ENCODE measurements at places on chromosomes 12 and 14.

DNA sequence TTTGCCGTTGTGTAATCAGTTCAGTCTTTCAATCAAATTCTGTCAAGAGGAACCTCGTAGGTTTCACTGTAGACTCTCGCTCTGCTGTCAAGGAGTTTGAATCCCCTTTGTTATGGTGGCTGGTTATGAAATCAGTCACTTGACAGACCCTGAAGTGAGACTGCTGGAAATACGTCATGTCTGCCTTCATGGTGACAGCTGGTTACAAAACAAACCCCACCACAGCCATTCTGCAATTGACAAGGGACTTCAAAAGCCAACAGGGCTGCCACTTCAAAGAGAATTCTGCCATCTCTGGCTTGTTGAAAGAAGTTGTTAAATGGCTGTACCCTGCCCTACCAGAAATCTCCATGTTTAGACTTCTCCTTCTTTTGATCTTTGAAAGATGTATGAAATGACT is 286.9 kb downstream of the ERC1 start:
- DNase-seq = no peak

- DNase-seq = no peak
These were observed 107.6 kb downstream of the APAF1 start for GRCh38 chr12:98752726-98753125.

- DNase-seq = no peak
These were observed 823 bp upstream of the TSPAN11 start for GRCh38 chr12:30925607-30926242.

GRCh38 chr12:29566441-29566840 is 69.0 kb upstream of the OVCH1 start:
- DNase-seq = no peak

DNA sequence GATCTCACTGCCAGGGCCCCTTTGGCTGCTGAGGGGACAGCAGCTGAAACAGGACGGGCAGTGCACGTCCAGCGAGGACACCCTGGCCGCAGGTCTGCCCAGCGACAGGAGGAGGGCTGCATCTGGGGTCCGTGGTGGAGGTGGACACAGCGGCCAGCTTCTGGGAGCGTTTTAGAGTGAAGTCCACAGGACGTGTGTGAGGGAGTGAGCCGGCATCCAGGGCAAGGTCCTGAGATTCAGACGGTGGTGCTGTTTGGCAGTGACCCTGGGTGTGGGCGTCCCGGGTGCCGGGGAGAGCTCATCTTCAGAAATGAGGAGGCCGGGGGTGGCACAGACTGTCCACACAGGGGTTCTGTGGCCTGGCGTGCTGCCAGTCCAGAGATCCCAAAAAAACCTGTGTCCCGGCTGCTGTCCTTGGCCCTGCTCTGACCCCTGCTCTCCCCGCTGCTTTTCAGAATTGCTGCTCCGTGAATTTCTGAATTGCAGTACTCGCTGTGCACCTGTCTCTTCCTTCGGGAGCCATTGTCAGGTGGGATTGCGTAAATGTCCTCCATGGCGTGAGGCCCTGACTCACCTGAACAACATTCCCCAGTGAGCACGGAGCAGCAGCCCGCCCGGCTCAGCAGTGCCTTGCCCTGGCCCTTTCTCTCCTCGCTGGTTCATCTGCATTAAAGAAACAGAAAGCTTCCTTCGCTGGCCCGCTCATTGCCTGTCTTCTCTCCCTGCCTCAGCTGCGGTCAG is 183.5 kb upstream of the C14orf180 start:
- DNase-seq = no peak

- DNase-seq = peak; percentile 76
These were observed at the start of gene DNAH10 for GRCh38 chr12:123761841-123762714. Gene DNAH10, plus strand, starts transcription at chr12:123762301. Its CDS starts 36 bp downstream, at chr12:123762337.

DNA sequence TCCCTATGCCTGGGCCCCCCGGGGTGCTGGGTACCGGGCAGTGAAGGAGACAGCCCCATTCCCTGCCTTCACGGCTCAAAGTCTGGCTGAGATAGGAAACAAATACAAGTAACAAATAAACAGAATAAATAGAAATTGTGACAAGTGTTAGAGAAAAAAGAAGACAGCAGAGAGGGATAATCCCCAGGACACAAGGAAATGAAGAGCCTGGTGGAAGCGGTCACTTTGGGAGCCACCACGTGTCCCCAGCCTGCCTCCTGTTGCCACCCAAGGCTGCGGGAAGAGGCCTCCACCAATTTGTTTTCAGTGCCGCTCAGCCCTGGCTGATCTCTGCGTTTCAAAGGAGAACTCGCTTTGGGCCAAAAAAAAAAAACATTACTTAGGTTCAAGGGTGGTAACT is 31.2 kb downstream of the RBM19 start:
- DNase-seq = no peak

DNA sequence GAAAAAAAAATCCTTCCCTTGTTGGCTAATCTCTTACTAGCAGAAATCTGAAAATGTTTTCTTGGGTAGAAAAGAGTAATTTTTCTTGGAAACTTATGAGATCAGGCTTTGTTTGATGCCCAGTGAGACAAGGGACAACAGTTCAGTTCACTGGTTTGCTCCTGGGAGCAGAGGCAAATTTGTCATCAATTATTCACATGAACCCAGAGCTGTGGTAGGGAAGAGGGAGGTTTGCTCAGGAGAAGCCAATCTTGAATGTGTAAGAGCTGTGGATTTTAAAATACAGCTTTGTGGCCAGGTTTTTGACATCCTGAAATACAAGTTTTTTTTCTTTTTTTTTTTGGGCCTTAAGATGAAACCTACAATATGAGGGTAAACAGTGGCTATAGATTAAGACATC is 426.6 kb downstream of the ATP23 start:
- DNase-seq = no peak

GRCh38 chr14:76514213-76514998 is 138.5 kb downstream of the ESRRB start:
- DNase-seq = no peak

GRCh38 chr12:46357438-46358324 is 14.9 kb downstream of the SLC38A2 start:
- DNase-seq = no peak

GRCh38 chr14:58668848-58669480 is 31.2 kb downstream of the DACT1 start:
- no peak for DNase-seq

- DNase-seq = no peak
These were observed 1.9 kb downstream of the GNG2 start for GRCh38 chr14:51862176-51862796.

- DNase-seq = no peak
These were observed 238.3 kb downstream of the FUT8 start for GRCh38 chr14:65650826-65651225.

GRCh38 chr12:114963846-114964245 is 279.9 kb upstream of the TBX3 start:
- no peak for DNase-seq

- DNase-seq = no peak
These were observed 45.5 kb downstream of the CHST11 start for GRCh38 chr12:104502217-104502616.

- DNase-seq = peak; percentile 69
These were observed 462.0 kb upstream of the SYT1 start for GRCh38 chr12:78402366-78403134.

DNA sequence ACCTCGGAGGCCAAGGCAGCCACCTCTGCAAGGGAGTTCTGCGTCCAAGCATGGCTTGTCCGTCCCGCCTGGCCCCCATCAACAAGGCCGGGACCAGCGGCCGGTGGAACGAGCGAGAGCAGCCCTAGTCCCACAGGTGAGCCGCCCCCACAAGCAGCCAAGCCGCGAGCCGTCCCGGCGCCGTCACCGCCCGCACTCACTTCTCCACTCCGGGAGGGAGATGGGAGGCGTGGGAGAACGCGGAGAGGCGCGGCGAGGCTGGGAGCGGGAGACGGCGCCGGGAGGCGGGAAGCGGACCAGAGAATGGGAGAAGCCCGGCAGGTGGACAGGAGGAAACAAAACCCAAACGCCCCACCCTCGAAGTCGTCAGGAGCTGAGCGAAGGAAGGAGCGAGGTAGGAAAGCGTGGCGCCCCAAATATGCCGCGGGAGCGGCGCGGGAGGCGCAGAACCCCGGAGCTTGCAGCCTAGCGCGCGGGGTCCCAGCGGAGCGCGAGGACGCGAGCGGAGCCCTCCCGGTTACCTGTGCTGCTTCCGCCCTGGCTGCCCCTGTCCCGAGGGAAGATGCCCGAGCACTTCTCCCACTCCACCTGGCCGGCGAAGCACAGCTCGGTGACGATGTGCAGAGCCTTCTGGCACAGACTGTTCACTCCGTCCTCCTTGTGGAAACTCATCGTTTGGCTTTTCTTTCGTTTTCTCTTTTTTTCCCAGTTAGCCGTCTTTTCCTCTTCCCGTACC is 600 bp downstream of the SYT10 start:
- DNase-seq = peak; percentile 66

DNA sequence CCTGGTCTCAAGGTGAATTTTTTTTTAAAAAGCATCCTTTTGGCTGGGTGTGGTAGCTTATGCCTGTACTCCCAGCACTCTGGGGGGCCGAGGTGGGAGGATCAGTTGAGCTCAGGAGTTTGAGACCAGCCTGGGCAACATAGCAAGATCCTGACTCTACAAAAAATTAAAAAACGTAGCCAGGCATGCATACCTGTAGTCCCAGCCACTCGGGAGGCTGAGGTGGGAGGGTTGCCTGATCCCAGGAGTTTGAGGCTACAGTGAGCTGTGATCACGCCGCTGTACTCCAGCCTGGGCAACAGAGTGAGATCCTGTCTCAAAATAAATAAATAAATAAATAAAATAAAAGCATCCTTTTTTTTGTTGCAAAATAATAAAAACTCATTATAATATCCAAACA is 12.4 kb downstream of the TSPAN9 start:
- no peak for DNase-seq

DNA sequence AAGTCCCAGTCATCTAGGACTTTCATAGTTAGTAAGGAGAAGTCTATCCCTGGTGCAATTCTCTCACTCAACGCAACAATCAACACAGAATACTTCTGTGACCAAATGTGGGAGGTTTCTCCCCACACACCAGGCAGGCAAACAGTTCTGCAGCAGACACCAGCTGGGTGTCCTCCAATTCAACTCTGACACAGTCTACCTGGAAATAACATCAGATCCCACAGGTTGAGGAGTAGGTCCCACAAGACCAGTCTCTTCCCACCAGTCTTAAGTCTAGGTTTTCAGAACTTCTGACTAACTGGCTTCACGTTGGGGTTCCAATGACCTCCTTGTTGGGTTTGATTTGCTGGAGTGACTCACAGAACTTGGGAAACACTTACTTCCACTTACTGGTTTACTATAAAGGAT is 14.8 kb downstream of the ACOT6 start:
- no peak for DNase-seq

DNA sequence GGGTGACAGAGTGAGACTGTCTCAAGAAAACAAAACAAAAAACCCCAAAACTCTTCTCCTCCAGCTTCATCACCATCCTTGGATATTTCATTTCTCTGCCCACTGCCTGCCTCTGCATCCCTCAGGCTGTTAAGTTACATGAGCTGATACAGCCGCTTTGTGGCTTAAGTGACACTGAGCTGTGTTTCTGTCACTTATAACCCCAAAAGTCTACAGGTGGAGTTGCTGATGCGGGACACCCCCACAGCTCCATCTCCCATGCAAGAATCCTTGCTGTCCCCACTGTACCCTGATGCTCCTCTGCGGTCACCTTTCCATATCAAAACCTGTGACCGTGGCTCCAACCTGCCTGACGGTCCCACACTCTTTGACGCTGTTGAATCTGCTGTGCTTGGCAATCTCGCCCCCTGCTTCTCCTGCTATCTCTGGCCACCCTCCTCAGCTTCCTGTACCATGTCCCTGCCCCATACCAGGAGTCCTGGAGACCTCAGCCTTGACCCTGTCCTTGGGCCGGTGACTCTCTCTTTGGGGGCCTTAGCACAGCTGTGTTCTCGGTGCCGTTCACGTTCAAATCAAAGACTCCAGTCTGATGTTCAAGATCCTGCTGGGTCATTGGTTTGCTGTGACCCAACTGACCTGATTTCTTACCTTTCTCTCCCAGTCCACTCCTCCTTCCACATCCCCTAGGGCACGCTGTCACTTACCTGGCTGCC is 20.3 kb downstream of the HVCN1 start:
- no peak for DNase-seq

GRCh38 chr12:68451261-68452077 is 119.3 kb upstream of the MDM1 start:
- peak; percentile 78 for DNase-seq

DNA sequence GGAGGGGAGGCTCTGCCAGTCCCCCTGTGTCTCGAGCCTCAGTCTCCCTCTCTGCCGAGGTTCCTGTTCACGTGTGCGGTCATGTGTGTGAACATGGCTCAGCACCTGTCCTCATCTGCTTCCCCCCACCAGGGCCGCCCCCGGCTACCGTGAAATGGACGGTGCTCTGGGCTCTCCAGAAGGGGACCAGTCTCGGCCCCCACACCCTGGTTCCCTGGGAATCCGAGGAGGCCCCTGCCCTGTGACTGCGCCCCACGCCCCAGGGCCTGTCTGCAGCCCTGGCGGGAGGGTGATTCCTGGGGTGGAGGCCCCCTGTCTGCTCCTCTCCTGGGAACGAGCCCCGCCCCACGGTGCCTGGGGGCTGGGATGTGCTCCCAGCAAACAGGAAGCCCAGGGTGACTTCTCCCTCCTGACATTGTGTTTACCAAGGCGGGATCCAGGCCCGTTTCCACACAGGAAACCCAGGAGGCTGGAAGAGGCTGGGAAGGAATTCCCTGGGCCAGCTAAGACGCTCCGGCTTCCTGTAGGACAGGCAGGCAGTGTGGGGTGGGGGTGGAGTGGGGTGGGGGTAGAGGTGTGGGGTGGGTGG is 46.6 kb downstream of the KIF26A start:
- DNase-seq = no peak

GRCh38 chr12:48811437-48812090 is 6.7 kb upstream of the CACNB3 start:
- no peak for DNase-seq

GRCh38 chr12:64273527-64274403 is 51.7 kb upstream of the KICS2 start:
- DNase-seq = no peak

GRCh38 chr14:55973285-55973800 is 144.9 kb upstream of the PELI2 start:
- no peak for DNase-seq

DNA sequence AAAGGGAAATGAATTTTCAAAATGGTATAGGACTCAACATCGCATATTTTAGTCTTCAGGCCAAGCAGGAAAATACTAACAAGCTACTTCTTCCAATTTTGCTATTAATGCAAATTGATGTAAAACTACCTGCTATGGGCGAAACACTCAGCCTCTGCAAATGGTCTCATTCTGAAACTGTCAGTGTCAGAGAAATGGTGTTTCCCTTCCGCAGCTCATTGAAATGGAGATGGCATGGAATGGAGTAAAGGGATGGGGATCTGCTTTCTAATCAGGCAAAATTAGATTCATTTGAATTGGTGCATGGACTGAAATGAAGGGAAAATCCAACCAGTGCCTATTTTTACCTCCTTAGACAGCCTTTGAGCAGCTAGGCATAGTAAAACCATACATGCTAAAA is 80.4 kb upstream of the EEA1 start:
- DNase-seq = no peak

GRCh38 chr14:20400965-20401593 is 12.2 kb downstream of the TEP1 start:
- DNase-seq = no peak

DNA sequence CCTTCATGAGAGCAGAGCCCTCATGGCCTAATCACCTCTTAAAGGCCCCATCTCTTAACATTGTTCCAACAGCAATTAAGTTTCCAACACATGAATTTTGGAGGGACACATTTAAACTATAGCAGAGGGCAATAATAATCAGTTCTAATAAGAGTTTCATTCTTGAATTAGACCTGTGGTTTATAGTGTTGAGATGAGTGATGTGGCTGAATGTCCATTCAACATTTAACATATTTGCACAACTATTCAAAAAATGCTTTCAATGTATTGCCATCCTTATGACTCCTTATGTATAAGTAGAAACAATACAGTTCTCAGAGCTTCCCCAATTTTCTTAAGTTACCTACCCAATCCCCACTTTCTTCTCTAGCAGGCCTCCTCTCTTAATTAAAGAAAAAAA is 21.5 kb downstream of the KLHL28 start:
- DNase-seq = no peak

Data from NCI-H1105 treated with DMSO at 0.1 percent for 48 hours (cell line).